Epithelial cell of prostate (primary cell): ENCODE measurements at places on chromosomes 1 and 21.
A peak's percentile ranks its signal among the peaks of the same experiment; 100 is the strongest.

GRCh38 chr1:98129491-98129890 lies 208.7 kb upstream of the DPYD start:
- DNase-seq: no peak

DNA sequence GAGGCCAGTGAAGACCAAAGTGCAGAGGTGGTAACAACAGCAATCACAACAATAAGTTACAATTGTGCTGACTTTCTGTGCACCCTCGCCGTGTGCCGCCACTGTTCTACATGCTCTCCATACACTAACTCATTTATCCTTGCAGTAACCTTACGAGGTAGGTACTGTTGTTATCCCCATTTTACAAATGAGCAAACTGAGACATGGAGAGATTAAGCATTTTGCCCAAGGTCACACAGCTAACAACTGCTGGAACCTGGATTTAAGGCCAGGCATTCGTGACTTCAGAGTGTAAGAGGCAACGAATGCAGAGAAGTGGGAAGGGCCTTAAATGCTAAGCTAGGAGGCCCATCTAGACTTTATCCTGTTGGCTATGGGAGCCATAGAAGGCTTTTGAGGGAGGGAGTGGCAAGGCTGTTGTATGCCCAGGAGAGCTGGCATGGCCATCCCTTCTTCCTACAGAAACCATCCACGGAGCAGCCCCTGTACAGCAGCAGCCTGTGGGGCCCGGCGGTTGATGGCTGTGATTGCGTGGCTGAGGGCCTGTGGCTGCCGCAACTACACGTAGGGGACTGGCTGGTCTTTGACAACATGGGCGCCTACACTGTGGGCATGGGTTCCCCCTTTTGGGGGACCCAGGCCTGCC lies 36.6 kb downstream of the AZIN2 start:
- DNase-seq: no peak

DNA sequence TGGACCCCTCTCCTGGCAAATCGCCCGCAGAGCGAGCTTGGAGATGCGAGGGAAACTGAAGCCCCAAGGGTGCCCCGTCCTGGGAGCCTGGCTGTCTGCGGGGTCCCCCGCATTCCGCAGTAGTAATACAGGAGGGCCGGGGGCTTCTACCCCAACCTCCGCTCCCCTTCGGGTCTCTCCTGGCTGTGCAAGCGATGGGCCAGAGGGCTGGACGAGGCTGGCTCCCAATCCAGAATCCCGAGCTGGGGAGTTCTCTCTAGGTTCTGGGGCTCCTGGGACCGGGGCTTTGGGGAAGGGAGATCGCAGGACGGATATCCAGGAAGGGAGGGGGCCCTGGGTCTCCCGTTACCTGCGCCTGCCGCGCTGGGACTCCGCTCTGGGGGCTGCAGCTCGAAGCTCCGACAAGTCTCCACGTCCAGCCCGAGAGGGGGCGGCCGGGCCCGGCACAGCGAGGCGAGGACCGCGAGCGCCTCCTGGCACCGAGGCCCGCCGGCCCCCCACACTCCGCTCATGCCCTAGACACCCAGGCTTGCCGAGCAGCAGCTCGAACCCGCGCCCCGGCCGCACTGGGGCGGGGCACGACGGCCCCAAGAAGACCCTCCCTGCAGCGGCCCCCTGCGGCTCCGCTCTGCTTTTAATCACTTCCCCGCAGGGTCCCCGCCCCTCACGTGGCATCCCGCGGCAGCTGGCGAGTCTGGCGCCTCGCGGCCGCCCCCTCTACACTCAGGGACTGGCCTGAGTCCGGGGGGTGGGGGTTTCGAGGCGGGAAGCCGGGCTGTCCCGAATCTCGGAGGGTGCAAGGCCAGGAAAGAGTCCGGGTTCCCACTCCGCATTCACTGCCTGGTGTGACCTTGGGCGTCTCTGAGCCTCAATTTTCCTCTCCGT lies at the start of gene SYT6:
SYT6 (minus strand) TSS at position 609 of the 885 bp plus-strand sequence; CDS start at position 512, 97 bp downstream.
- no peak for DNase-seq

- peak; percentile 87 for DNase-seq
Measured at GRCh38 chr21:16908077-16908476, 604.8 kb upstream of the CXADR start.

DNA sequence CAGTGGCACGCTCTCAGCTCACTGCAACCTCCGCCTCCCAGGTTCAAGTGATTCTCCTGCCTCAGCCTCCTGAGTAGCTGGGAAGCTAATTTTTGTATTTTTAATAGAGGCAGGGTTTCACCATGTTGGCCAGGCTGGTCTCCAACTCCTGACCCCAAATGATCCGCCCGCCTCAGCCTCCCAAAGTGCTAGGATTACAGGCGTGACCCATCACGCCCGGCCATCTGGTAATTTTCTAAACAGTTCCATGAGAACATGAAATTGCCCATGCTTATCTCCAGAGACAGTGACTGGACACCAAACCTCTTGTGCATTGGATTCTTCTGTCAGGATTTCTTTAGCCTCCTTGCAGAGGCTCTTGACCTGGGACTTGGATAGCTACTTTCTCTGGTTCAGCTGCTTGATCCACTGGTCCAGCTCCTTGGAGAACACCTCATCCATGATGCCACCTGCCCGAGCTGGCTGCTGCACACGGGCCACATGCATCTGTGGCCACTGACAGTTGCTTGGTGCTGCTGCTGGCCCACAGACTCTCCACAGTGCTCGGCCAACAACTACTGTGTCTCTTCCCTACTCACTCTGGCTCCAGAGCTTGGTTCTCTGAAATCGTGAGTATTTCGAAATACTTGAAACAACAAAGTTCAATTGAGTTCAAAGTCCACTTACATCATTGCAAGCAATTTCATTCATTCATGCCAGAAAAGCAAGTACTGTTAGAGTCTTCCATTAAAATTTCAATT lies 40.0 kb upstream of the CTPS1 start:
- DNase-seq: no peak

DNA sequence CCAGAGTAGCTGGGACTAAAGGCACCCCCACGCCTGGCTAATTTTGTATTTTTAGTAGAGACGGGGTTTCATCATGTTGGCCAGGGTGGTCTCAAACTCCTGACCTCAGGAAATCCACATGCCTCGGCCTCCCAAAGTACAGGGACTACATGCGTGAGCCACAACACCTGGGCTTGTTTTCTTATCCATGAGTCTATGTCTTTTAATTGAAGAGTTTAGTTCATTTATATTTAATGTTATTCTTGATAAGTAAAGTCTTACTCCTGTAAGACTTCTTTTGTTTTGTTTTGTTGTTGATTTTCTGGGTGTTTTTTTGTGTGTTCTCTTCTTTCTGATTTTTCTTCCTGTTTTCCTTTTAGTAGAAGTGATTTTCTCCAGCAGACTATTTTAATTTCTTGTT lies 621.0 kb downstream of the LTN1 start:
- DNase-seq: no peak

DNA sequence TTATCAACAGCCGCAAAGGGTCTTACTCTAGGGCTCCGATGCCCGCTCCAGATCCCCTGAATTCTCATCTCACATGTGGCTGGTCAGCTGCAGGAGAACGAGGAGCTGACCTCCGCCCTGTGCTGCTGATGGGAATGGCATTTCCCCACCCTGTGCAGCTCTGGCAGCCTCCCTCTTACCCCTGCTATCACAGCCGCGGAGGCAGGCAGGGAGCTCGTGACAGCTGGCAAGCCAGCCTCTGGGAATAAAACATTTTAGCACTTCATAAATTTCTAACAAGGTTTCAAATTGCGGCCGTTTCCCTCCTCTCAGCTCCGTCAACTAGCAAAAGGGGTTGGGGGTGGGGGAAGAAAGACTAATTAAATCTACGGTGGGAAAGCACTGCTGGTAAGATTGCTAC lies 81.1 kb downstream of the DSCAM start:
- DNase-seq: no peak

- DNase-seq: peak; percentile 55
Measured at GRCh38 chr21:34576041-34576511, 38.8 kb downstream of the RCAN1 start.

DNA sequence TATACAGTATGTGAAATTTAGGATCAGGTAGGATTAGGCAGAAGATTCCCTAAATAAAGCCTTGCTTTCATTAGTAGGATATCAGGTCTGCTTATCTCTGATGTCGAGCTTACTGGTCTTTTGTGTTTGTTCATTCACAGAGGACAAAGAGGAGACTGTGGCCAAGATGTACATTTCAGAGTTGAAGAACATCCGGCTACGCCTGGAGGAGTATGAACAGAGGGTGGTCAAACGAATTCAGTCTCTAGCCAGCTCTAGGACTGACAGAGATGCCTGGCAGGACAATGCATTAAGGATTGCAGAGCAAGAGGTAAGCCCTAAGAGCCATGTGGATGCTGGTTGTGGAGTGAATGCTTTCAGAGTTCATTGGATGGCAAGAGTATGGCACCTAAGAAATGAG lies 106.2 kb downstream of the MACF1 start:
- no peak for DNase-seq
